Forelimb muscle (tissue), 1 donor: ENCODE measurements at places on chromosomes 2 and 18. TPM values are rescaled to one million over a fixed set of nuclear protein-coding genes. Genes with fewer than 3 reads are reported as not detected.

The FEV gene
- polyA plus RNA-seq: not detected

DNA sequence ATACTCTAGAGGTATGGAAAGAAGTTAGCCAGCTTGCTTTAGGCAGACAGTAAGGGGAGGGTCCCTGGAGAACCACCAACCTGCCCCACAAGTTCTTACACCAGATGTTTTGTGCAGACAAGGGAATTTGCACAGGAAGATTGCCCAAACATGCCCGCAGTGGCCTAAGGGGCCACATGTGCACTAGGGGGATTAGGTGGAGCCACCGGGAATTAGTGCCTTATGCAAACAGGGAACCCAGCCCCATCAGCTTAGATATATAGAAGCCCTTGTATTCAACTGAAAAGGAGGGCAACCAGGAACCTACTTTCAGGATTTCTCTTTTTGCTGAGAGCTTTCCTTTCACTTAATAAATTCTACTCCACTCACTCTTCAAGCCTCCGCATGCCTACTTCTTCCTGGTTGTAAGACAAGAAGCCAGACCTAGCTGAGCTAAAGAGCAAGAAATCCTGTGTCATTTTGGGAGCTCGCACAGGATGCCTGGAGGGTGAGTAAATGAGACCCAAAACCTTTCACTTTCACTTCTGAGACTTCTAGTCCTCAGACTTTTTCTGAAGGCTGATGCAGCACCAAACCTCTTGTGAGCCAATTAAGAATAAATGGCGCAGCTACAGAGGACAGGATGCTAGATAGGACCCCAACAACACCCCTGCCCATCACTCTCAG is 146.3 kb downstream of the GCA start:
- no peak for DNase-seq

- no peak for DNase-seq
Observed at GRCh38 chr2:153132418-153132817, 346.1 kb downstream of the RPRM start.

- no peak for DNase-seq
Observed at GRCh38 chr2:239318790-239319661, 81.8 kb downstream of the HDAC4 start.

DNA sequence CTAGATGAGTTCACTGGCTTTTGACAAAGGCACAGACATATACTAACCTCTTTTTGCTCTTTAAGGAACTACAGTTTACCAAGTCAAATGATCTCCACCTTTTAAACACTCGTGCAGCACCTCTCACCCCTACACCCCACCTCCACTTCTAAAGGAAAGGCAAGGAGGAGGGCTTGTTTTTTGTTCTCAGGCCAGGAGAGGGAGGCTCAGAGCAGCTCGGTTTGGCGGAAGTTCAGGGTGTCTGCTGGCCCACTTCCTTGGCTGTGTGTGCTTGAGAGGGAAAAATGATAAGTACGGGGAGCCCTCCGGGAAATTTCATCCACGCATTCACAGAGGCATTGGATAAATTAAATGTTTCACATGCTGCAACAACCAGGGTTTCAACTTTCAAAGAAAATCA is 667.9 kb downstream of the BCL11A start:
- no peak for DNase-seq

GRCh38 chr2:232324778-232325177 is 53.8 kb upstream of the ALPP start:
- DNase-seq: no peak

DNA sequence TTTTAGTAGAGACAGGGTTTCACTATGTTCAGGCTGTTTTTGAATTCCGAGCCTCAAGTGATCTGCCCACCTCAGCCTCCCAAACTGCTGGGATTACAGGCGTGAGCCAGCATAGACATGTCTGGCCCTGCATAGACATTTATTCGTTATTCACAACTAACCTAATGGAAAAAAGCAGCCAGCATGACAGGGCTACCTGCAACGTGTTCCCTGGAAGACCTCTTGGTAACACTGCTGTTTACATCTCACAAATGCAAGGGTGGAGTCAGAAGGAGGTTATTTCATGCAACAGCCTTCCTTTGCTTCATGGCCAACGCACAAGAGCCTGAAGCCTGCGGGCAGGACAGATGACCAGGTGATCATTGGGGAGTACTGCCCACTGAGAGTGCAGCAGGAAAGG is 9.2 kb downstream of the SERPINE2 start:
- DNase-seq: no peak

DNA sequence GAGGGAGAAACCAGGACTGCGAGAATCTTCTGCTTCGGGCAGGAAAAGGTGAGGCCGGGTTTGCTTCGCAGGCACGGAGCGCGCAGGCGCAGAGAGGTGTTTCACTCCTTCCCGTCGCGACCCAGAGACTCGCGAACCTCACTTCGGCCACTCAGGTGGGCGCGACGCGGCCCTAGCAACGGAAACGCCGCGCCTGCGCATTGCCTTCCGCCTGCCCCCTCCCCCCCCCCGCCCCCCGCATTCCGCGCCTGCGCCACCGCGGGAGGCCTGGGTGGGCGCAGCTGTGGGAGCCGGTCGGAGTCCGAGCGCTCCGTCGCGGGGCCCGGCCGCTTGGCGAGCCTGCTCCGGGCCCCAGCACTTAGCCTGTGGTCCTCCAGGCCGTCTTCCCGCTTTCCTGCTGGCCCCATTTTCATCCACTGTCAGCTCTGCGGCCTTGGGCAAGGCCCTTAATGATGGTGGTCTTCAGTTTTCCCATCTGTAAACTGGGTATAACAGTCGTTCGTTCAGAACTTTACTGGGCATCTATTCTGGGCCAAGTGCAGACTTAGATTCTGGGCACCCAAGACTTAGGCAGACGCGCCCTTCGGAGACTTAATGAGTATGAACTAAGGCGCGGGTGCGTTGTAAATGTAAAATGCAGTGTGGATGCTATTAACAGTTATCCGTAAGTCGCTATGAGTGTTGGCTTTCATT is 62.1 kb upstream of the ACKR3 start:
- DNase-seq: peak; percentile 28

GRCh38 chr2:128214866-128215460 is 103.7 kb downstream of the HS6ST1 start:
- no peak for DNase-seq

DNA sequence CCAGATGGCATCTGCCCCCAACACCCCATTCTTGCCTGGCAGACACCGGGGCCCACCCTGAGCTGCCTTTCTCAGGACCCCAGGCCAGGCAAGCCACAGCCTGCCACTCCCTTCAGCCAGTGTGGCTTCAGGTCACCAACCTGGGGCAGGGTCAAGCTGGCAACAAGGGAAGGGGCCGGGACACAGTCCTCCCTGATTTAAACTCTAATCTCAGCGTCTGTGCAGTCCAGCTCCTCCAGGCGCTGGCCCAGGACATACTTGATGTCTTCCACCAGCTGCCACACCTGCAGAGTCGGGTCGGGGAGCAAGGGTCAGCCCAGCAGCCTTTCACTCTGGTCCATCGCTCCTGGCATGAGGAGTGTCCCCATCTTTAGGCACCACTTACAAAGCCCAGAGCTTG is 29.0 kb upstream of the ALPP start:
- DNase-seq: no peak

- no peak for DNase-seq
Observed at GRCh38 chr2:8149985-8150539, 531.8 kb upstream of the ID2 start.

DNA sequence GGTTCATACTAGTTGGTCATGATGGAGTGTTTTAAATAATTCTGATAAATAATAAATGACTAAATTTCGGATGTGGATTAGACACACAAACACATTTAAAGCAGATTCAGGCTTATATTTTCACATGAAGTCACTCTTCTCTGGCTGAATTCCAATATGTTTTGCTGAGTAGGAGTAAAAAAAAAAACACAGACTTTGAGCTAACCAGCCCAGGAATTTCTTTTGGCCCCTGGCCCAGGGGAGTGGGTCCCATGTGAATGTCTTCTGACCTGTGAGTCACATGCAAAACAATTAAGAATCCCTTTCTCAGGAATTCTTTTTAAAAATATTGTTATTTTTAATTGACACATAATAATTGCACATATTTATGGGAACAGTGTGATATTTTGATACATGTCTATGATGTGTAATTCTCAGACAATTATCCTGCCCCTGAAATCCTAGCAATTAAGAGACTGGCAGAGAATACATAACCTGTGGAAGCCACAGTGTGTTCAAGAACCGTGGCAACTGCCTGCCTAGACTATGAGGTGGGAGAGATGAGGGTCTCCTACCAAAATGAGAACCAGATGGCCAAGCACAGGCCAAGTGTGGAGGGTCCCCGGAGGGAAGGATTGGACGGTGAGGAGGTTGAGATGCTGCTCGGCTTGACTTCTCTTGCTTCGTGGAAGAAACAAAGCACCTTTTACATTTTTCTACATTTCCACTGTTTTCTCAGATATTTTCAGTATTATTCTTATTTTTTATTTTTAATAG is 236.4 kb downstream of the PIEZO2 start:
- DNase-seq: no peak

DNA sequence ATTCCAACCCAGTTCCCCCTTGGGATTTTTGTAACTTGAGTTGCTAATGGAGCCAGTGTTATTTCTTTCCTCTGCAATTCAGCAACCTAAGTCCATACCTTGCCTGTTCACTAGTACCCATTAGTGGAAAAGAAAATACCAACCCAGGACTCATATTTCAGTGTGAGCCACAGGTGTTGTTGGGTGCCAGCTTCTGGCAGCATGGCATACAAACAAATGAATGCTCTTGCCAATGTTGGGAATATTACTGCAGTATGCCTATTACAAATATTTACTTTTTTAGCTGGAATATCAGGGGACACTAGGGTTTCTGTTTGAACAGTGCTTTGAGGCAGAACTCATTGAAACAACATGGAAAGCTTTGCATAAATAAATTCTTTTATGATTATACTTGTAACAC is 130.2 kb downstream of the NCKAP5 start:
- DNase-seq: no peak

DNA sequence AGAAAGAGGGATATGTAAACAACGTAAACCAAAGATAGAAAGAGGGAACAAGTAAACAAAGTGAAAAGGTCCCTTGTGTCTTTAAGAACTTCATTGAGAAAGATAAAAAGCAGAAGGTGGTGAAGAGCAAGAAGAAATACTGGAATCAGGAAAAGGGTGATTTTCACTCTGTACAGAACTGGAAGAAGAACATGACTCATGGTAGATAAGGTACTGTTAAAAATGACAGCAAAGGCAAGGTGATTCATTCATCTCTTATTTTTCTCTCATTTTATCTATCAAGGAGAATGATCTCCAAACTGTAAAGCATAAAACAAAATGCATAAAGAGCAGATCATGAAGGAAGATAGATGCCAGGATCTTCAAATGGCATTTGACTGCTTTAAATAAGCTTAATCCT is 724.6 kb upstream of the CELF4 start:
- no peak for DNase-seq

- DNase-seq: no peak
Observed at GRCh38 chr2:45750001-45750400, 98.5 kb downstream of the PRKCE start.

- DNase-seq: no peak
Observed at GRCh38 chr2:159684796-159685195, 27.5 kb upstream of the MARCHF7 start.

GRCh38 chr2:120601566-120601965 is 134.1 kb upstream of the GLI2 start:
- DNase-seq: no peak

- no peak for DNase-seq
Observed at GRCh38 chr2:23513245-23513871, 128.4 kb downstream of the KLHL29 start.

DNA sequence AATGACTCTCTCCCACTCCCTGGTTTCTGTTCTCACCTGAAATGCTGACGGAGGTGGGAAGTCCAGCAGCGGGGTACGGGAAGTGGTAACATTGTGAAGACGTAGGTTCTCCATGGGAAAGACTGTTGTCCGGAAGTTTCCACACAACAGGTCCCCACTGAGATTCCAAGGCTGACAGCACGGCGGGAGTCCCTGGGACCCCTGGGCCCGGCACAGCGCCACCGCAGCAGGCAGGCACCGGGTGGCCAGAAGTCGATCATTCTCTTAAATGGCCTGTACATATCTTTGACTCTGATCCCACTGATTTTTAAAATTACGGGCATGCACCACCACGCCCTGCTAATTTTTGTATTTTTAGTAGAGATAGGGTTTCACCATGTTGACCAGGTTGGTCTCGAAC is 201.0 kb upstream of the SALL3 start:
- no peak for DNase-seq

- DNase-seq: no peak
Observed at GRCh38 chr2:229340086-229340760, 69.1 kb upstream of the PID1 start.

- DNase-seq: no peak
Observed at GRCh38 chr18:32724071-32724749, 48.6 kb downstream of the KLHL14 start.

DNA sequence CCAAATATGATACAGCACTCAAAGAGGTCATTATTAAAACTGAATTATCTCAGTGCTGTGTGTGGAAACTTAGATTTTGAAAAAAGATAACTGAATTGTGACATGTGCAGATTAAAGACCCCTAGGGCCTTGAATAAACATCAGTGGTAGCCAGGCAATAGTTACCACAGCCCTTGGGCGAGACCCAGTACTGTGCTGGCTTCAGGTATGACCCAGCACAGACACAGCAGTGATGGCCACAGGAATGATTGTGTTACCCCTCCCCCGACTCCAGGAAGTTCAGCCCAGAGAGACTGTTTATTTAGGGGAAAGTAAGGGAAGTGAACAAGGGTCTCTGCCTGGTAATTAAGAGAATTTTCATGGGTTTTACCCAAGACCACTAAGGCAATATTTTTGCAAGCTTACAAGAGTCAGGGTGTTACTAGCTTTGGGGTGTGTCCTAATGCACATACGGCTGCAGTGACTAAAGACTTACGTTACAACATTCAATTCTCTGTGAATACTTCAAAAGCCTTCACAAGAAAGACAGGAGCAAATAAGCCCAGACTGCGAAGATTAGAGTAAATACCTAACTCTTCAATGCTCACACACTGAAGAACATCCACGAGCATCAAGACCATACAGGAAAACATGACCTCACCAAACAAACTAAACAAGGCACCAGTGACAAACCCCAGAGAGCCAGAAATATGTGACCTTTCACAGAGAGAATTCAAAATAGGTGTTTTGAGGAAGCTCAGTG is 28.2 kb upstream of the ITGAV start:
- DNase-seq: no peak
